ENCODE measurements at places on chromosomes 3 and 15. TPM values are rescaled to one million over a fixed set of nuclear protein-coding genes. Genes with fewer than 3 reads are reported as not detected.

The BCHE gene
- total RNA-seq = not detected

The CMSS1 gene
- total RNA-seq = 40.8 TPM

The GPR149 gene
- total RNA-seq = not detected

The CADM2 gene
- total RNA-seq = not detected

- no peak for DNase-seq
Measured at GRCh38 chr3:139357899-139358298, 14.1 kb downstream of the MRPS22 start.
